ENCODE measurements at places on chromosomes 3 and 15.

DNA sequence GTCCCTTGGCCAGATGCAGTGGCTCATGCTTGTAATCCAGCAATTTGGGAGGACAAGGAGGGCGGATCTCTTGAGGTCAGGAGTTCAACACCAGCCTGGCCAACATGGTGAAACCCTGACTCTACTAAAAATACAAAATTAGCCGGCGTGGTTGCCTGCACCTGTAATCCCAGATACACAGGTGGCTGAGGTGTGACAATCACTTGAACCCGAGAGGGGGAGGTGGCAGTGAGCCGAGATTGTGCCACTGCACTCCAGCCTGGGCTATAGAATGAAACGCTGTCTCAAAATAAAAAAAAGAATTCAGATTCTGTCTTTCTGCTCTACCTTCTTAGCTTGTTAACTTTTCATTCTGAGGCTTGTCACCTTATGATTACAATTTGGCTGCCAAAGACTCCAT, 22.1 kb downstream of the MYO5A start:
- no peak for DNase-seq

DNA sequence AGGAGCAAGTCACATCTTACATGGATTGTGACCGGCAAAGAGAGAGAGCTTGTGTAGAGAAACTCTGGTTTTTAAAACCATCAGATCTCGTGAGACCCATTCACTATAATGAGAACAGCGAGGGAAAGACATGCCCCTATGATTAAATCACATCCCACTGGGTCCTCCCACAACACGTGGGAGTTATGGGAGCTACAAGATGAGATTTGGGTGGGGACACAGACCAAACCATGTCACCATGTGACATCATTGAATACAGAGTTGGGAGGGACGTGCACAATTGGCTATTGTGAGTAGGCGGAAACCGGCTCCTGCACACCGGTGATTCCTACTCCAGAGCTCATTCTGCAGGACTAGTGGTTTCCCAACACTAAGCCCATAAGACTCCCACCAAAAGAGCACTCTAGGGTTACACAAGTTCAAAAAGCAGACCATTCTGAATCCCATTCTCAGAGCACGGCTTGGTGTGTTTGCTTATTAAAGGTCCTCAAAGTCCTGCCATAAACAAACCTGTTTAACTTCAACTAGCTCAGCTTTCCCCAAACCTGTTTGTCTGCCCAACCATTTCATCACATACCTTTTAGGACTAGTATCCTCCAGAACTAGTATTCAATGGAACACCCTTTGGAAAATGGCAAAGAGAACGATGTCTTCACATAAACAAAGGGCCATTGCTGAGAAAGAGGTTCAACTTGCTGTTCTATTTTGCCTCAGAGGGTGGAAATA, 167.6 kb downstream of the TLE3 start:
- no peak for DNase-seq

DNA sequence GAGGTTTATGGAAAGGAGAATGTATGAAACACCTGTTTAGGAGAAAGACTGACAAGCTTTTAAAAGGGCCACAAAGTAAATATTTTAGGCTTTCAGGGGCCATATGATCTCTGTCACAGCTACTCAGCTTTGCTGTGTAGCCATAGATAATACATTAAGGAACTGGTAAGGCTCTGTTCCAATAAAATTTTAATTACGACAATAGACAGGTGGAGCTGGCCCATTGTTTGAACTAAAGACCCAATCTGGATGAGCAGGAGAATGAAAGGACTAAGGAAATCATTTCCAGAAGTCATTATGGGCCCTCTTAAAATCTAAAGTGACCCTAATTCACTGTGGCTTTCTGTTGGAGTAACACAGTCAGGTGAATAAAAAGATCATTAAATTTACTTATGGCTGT, 48.5 kb upstream of the SLC12A8 start:
- no peak for DNase-seq

DNA sequence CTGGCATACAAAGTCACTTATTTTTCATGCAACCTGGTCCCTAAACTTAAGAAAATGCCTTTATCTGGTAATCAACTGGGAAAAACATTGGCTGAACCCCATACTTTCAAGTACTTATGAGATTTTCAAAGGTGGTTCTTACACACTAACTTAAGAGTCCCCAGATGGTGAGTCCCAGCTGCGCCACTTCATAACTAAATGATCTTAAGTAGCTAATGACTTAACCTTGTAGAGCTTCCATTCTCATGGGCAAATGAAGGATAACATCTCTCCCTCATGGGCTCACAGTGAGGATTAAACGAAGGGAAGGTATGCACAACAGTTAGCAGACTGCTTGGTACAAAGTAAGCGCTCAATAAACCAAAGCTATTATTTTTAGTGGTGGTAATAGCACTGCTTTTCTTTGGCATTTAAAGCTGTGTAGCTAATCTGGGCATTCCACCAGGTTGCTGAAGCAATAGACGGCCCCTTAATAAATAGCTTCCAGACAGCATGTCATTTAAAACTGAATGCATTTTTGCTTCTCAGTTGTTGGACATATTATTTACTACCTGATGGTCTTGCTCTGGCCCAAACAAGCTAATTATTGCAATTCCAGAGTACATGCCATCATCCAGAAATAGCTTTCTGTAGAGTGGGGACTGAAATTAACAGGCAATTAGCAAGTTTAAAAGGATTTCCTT, 55.4 kb downstream of the LIPC start:
- no peak for DNase-seq

- DNase-seq, result no peak
Measured at GRCh38 chr3:127150513-127151250, 42.2 kb upstream of the PRR23E start.

DNA sequence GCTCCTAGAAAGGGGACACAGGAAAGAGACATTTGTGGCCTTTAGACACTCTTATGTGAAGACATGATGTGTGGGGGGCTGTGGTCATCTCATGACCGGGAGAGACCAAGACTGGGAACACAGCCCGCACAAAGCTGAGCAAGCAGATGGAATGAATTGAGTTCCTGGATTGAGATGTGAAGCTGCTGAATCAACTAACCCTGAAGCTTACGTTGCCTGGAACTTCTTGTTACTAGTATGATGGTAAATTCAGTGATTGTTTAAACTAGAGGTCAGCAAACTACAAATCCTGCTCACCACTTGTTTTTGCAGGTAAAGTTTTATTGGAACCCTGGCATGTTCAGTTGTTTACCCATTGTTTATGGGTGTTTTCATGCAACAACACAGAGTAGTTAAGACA, 83.4 kb upstream of the BHLHE40 start:
- DNase-seq, result no peak

GRCh38 chr3:123627673-123628670, 43.1 kb upstream of the HACD2 start:
- DNase-seq, result no peak

- no peak for DNase-seq
Measured at GRCh38 chr3:156583469-156583868, 28.6 kb upstream of the SSR3 start.

DNA sequence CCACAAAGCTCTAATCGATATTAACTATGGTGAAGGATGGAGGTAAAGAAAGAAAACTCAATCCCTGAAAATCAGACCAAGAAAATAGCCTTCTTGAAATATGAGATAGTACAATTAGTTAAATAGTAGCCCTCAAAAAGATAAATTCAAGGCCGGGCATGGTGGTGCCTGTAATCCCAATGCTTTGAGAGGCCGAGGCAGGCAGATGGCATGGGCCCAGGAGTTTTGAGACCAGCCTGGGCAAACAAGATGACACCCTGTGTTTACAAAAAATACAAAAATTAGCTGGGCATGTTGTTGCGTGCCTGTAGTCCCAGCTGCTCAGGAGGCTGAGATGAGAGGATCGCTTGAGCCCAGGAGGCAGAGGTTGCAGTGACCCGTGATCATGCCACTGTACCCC, 31.6 kb upstream of the CEP152 start:
- no peak for DNase-seq

DNA sequence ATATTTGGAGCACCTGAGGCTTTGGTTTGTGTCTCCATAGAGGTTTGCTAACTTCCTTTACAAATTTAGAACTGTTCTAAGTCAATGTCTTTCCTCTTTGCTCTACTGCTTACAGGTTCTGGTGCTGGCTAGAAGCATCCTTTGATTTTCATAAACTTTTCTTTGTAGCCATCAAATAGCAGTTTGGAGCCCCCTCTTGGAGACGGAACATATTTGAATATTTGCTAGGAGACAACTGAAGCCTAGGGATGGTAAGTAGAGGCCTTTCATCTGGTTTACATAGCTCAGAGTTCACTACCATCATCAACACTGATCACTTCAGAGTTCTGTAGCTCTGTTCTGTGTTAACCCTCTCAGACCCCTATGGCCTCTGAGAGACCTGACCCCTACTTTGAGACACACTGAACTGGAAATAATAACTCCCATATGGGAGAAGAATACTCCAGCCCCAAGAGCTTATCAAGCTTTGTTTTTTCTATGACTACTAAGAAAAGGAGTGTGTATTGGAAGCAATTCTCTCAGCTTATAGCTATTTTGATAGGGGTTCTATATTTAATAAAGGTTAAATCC, 420.4 kb downstream of the EPHA3 start:
- no peak for DNase-seq

GRCh38 chr3:181695661-181696491, 15.8 kb upstream of the SOX2 start:
- no peak for DNase-seq

DNA sequence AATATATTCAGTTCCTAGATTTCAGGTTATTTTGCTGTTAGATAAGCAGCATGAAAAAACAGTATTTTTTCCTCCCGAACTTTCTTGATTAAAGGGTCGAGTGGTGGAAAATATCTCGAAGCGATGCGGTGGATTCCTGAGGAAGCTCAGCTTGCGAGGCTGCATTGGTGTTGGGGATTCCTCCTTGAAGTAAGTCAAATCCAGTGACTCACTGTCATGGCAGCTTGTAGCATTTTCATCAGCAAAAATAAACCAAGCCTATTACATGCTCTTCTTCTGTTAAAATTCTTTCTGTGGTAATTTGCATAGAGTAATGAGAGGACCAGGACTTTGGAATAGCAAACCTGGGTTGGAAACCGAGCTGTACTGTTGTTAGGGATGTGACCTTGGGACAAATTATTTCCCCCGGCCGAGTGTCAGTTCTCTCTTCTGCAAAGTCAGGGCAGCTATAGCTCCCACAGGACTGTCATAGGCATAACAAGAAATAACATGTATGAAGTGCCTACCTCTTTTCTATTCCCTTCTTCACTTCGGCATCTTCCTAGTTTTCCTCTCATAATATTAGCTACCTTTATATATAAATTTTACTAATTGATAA, 75.6 kb downstream of the UBP1 start:
- DNase-seq, result no peak

GRCh38 chr3:37899101-37899707, 37.5 kb downstream of the CTDSPL start:
- no peak for DNase-seq

DNA sequence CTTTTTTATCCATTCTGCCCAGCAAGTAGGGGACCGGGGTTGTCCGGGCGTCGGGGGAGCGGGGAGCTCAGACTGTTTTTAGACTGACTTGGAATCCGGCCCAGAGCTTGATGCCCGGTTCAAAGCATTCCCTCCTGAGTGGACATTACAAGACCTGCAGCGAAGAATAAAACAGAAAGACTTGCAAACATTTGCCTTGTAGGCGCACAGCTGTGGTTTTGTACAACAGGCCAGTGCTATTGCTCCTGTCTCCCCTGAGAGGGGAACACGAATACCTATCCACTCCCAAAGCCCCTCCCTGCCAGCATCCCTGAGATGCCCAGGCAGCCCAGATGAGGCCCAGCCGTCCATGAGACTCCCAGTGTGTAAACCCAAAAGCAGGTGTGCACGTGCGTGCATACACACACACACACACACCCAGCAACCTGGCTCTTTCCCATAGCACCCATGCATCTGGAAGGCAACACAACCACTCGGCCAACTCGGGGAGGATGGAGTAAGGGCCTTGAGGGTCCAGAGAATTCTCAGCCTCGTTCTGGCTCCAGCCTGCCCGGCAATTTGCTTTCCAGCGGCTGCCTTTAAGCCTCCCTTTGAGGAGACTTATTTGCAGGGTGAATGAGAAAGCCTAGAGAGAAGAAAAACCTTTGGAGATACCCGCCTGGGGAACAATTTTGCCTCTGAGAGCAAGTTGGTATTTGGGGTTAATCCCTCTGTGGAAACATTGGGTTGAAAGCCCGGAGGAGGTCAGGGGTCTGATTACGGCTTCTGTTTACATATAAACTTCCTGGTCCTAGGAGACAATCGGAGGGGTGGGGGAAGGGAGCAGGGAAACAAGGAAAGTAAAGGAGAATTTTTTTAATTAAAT, 161.0 kb upstream of the HES1 start:
- no peak for DNase-seq
